ENCODE measurements at places on chromosomes 3 and 15.

DNA sequence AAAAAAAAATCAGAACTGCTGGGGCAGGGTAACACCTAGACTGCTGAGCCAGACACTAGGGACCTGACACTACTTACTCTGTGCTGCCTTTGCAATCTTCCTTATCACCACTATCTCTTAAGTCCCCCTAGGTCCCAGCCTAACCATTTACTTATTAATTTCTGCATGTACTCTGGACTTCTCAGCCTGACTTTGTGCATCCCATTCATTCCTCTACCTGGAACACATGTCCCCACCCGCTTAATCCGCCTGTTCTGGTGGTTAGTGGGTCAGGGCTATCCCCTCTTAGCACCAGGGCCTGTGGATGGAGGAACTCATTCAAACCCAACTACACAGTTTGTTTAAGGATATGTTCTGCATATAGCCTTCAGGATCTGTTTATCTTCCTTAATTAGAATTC lies 5.0 kb upstream of the CACNA1D start:
- DNase-seq, result no peak

GRCh38 chr3:108806316-108806715 lies 16.3 kb upstream of the TRAT1 start:
- no peak for DNase-seq

DNA sequence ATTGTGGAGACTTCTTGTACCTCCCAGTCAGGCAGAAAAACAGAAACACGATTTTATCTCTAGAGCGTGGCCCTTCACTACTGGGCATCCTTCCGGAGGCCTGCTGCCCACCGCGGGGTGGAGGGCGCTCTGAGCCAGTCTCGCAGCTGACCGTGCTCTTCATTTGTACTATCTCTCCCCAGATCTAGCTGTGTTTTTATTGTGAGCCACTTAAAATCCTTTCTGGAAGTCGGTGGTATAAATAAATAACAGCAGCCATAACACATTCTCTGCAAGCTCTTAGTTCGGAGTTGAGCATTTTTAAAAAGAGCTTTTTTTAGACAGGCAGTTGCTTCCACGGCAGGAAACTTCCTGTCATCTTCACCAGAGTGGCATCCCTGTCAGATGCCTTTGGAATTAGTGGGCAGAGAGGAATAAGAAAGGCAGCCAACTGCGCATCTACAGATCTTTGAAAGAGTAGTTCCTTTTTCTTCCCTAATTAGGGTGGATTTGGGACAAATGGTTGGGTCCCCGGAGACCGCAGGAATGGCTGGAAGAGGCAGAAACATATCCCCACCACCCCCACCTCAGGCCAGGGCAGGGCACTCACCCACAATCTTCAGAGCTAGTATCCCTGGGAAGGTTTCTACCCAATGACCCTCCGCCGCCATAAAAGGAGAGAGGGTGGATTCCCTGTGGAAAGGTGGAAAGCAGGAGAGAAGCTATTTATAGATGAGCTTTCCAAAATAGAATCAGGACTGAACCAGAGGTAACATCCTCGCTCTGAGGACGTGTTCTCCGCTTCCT lies 91.1 kb downstream of the TOP2B start:
- DNase-seq, result no peak

GRCh38 chr3:15797642-15798303 lies at the start of gene ANKRD28:
Gene ANKRD28, minus strand, starts transcription at chr3:15797979. Its CDS starts 1,458 bp downstream, at chr3:15796521.
- DNase-seq, result no peak

DNA sequence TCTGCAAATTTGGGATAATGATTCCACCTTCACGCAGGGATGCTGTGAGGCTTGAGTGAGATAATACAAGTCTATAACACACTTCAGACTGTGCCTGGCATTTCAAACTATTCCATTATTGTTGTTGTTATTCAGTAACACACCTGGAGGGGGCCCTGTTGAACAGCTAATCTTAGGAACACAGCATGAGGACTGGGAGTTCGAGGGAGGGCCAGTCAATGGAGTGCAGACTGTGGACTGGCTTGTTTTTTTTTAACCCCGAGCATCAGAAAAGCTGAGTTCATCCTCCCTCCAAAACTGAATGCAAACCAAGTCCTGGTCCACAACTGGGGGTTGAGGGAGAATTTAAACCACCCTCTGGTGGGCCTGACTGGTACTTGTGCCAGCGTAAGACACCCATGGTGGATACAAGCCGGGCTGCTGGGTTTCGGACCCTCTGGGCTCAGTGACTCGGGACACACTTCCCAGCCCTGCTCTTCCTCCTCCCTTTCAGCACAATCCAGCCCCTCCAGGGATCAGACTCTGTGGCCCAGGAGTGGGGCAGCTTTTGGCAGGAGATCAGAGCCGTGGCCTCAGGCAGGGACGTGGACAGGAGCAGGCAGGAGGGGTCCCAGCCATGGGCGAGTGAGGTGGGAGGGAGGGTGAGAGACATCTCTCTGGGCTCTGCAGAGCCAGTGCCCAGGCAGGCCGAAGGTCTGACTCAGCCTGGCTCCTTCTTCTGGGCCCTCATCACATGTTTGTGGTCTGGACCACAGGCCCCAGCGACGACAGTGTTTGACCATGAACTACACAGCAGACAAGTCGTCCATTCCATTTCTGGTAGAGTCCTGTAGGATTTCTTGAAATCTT lies 36.3 kb upstream of the MEX3B start:
- no peak for DNase-seq

DNA sequence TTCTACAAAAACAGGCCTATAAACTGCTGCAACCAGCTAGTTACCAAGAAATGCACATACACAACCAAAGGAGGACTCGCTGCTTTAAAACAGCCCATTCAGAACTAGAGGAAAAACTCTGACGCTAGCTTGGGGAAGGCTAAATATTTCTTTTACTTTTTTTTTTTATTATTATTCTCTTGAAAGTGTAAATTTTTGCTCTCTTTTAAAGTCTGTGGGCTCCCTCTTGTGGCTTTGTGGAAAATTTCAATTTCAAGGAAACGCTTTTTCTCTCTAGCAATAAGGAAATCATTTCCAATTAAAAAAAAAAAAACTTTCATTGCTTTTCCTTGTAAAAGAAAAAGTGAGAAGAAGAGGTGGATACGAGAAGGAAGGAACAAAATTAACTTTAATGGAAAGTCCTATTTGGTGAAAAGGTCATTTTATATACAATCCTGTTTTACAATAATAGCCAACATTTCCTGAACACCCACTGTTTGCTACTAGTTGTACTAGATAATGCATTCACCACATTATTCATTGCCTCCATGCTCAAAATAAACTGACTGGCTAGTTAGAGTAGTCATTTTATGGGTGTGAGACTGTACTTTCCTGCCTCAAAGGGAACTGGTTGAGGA lies 51.2 kb upstream of the SAMMSON start:
- no peak for DNase-seq

DNA sequence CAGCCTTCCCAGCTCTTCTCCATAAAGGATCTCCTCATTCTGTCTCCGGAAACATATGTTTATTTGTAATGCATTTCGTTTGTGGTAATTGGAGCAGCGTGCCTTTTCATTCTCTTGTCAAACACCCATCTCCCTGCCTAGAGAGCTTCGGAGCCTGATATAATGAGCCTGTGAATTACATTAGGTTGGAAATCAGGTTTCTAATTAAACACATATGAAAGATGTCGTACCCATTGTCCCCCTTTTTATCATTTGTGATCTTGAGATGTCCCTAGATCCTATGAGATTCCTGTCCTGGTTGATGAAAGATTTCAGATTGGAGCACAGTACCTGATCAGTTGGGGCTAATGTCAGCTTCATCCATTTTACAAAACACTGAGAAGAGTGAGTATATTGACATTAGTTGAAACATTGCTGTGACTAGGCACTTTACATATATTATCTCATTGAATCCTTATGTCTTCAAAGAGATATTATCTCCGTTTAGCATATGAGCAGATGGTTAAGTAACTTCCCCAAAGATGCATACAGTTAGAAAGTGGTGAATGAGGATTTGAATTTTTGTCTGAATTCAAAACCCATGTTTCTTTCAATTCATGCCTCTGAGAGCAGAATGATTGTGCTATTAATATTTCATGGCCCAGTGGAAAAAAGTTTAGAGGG lies 23.1 kb downstream of the SYN2 start:
- DNase-seq, result no peak

DNA sequence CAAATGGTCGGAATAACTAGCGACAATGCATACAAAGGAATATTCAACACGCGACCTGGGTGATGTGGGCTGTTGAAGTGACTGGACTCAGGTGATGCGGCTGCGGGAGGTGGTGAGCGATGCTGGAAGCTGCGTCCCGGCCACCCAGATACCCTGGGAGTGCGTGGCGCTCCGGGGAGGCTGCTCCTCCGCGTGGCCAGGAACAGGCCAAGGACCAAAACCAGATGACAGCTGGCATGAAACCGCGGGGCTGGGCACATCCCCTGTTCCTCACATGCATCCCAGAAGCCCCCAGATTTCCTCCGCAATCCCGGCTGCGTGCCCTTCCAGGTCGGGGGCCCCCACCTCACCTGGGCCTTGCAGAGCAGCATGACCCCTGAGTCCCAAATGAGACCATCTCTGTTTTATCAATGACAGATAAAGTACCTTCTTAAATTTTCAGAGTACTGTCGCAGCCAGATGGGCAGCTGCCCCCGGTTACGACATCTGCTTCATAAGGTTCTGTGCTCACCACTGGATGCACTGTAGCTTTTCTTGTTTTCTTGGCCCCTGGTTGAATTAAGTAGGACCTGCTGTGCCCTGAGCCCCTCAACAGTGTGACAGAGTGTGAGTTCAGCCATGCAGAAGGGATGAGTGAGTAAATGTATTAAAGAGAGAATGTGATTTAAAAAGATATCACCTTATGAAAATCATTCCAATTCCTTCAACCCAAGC lies 278.2 kb downstream of the GABRG3 start:
- no peak for DNase-seq

All from D721Med (cell line).